ENCODE measurements at places on chromosomes 7 and 10. TPM values are rescaled to one million over a fixed set of nuclear protein-coding genes. Genes with fewer than 3 reads are reported as not detected.

Gene CCDC3
- 5.0 TPM for total RNA-seq

Gene WEE2
- total RNA-seq, result not detected

Gene SPDYE8
- total RNA-seq, result not detected

Gene NPC1L1
- total RNA-seq, result not detected

Gene TEX36
- not detected for total RNA-seq

Gene PMPCB
- total RNA-seq, result 24.9 TPM

Gene ITPRID1
- total RNA-seq, result not detected

Gene RNF32
- total RNA-seq, result 1.5 TPM
